Stimulated activated CD8-positive, alpha-beta memory T cell treated with anti-CD3 and anti-CD28 coated beads, Interleukin-7, amount 100 ng/mL, for 4 hours (primary cell): ENCODE measurements at places on chromosomes 7 and 10.

DNA sequence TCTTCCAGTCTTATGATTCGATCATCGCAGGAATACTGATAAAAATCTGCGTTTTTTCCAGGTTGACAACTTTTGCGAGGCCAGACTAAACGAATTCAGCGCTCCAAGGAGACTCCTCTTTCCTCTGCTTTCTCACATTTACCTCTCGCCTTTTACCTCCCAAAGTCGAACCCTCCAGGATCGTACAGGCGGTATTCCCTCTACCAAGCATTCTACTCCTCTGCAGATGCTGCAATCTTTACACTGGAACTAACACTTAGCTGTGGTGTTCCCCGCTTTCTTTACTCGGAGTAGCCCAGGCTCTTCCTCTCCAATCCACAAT is 449 bp downstream of the NUDT5 start:
- no peak for DNase-seq

DNA sequence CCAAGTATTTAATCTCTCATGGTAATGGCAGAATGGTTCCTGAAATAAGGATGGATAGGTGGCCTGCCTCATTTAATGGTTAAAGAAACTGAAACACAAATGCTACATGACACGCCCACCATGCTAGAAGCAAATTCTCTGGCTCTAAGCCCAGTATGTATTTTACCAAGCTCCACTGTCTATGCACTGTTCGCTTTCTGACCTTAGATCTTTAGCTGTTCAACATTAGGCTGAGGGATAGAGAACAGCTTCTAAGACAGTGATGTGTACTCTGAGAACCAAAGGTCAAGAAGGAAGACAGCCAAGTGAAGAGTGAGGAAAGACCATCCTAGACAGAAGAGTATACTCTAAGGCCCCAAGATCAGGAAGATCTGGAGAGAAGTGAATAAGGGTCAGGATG is 26.6 kb downstream of the FAM3C start:
- no peak for DNase-seq

DNA sequence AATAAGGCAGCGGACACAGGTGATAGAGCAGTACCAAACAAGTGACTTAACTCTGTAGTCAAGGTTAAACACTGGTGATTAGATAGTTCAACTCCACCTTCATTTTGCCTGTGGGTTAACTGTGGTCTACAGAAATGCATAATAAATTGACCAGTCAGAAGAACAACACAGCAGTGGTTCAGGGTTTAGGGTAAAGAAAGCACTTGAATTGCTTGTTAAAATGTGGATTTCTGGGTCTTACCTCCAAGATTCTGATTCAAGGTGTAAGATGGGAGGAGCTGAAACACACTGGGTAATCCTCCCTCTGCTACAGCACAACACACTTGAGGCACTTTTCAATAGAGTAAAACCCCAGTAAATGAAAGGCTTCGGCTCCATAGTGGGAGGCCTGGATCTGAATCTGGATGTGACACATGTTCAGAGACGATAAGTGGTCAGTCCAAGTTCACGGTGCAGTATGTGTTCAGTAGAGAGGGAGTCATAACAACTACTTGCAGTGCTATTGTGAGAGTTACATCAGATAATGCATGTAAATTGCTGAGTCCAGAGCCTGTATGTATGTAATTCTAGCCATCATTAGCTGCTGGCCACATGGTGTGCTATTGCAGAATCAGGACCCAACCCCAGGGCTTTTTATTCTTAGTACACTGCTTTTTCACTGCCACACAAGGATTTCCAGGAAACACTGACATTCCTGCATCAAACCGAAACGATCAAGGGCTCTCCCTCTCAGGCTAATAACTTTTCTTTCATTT is 141.7 kb downstream of the SORCS1 start:
- no peak for DNase-seq

GRCh38 chr7:135597181-135597925 is 39.6 kb downstream of the NUP205 start:
- no peak for DNase-seq

- no peak for DNase-seq
These were observed 27.0 kb upstream of the ZPBP start for GRCh38 chr7:50119815-50120637.

- DNase-seq, result no peak
These were observed 821.2 kb downstream of the CNTNAP2 start for GRCh38 chr7:146937836-146938235.

- no peak for DNase-seq
These were observed 10.3 kb downstream of the GRIFIN start for GRCh38 chr7:2465928-2466327.

GRCh38 chr7:131072505-131073091 is 255.1 kb upstream of the MKLN1 start:
- DNase-seq, result no peak

DNA sequence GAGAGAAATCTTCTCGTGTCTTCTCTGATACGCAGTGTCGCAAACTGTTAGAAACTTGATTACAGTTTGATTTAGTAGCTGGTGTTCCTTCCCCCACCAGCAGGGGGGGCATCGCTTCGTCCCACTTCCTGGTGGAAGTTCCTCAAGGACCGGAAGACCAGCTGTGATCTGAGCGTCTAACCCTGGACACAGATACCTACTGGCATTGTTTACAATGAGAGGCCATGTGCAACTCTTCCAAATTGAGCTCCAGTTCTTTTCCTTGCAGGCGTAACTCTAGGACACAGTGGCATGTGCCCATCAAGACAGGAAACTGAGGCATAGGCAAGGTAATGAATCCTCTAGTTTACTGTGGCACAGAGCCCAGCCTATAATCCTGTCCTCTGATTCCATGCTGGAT is 219.0 kb downstream of the CCDC3 start:
- DNase-seq, result peak; percentile 3

GRCh38 chr10:104080762-104081161 is 4.9 kb downstream of the COL17A1 start:
- no peak for DNase-seq

DNA sequence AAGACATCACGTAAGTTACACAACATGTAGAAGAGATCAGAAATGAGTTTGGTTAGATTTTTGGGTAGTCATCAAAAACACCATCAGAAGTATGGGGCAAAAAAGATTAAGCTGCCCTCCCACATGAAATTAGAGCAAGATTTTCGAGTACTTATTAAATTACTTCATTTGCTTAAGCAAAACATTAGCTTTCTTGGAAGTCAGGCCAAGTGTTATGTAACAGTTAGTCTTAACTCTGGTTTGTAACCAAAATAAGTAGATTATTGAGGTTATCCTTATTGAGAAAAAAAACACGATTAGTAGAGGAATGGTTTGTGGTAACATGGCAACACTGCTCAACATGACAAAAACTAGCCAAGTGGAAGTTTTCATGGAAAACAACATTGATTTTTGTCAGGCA is 37.9 kb downstream of the HBP1 start:
- no peak for DNase-seq

DNA sequence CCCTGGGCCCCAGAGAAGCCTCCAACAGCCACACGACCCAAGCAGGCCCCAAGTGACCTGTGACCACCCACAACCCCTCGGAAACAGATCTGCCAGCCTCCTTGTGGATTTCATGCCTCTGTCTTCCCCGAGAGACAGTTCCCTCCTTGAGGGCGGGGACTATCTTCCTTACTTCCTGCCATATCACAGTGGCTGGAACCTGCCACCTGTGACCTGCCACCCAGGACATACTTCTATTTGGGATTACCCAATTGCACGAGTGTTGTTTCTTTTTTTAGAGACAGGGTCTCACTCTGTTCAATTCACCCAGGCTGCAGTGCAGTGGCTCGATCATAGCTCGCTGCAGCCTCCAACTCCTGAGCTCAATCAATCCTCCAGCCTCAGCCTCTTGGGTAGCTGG is 25.9 kb downstream of the TNRC18 start:
- DNase-seq, result no peak

DNA sequence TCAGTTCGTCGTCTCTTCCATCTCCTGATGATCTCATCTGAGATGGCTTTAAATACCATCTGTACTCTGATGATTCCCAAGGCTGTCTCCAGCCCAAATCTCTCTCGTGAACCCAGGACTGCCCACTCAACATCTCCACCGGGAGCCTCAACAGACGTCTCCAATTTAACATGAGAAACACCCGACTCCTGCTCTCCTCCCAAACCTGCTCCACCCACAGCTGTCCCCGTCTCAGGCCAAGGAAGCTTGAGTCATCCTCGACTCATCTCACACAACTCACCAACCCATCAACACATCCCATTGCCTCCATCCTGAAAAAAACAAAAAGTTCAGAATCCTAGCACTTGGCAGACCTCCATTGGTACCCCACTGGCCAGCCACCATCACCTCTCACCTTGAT is 29.7 kb upstream of the CALN1 start:
- no peak for DNase-seq

DNA sequence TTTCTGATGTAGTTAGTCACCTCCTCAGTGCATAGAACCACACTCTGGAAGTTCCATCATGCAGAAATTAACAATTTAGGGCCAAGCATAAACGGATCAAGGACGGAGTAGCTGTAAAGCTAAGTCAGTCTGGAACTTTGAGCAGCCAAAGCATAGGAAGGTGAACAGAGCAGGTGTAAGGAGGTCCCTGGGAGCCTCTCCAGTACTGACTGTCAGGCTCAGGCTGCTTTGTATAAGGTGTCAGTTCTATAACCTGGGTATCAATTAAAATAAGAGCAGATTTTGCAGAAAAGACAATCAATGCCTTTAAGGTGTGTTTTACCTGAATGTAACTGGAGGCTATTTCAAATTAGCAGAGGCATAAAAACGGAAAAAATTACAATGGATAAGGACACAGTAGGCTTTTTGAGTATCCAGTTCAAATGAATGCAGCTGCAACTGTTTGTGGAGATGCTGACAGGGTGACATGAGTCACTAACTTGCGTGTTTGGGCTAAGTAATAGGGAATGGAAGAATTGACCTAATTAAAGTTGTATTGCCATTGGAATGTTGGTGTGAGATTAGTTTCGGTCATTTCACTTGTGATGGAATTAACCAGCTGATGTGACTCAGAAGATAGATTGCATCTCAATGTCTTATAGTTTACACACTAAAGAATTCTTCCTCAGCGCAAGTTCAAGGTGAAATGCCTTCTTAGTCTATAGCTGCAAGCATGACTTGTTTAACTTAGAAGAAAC is 417.9 kb upstream of the CNTNAP2 start:
- DNase-seq, result no peak

- no peak for DNase-seq
These were observed 74.5 kb downstream of the OAT start for GRCh38 chr10:124344266-124344590.

DNA sequence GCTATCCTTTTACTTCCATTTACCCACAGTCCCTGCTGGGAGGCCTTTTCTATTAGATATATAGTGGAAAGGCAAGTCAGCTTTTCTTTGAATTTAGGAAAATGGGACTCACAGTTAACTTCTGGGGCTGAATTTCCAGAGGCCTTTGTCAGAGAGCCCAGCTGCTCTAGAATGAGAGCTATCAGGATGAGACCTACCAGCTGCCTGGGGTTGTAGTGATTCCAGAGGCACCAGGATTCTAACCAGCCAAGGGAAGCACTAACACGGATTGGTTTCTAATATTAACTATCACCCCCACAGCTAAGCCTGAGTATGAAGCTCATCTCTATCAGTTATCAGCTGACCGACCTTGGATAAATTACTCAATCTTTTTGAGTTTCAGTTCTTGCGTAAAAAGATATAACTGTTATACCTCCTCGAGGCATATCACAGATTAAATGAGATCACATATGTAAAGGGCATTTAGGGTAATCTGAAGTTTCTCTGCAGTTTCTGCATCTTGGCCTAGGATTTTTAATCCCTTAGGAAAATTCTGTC is 56.6 kb upstream of the CALD1 start:
- DNase-seq, result no peak

- no peak for DNase-seq
These were observed 36.2 kb downstream of the CCDC6 start for GRCh38 chr10:59870152-59870551.

DNA sequence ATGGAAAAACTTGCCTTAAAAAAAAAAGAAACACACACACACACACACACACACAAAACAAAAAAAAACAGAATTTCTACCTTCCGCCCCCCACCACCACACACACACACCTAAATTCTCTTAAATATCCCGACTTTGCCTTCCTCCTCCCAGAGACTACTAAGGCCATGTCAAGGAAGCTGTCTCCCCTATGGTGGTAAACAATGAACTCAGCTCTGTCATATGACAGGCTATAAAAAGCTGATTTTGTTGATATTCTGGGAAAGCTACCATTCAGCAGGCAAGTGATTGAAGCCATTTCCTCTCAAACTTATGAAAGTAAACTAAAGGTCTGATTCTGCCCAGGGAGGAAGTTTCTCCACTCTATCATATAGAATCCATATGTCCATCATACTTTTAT is 471.0 kb downstream of the GFRA1 start:
- DNase-seq, result no peak

GRCh38 chr10:95770084-95770720 is 14.2 kb downstream of the ENTPD1 start:
- no peak for DNase-seq

GRCh38 chr10:18196806-18197550 is 56.8 kb downstream of the CACNB2 start:
- no peak for DNase-seq

- no peak for DNase-seq
These were observed 5.6 kb upstream of the SLF2 start for GRCh38 chr10:100907175-100907574.

- DNase-seq, result no peak
These were observed 41.3 kb upstream of the MTURN start for GRCh38 chr7:30093420-30093952.

GRCh38 chr7:25289518-25289917 is 61.2 kb upstream of the NPVF start:
- DNase-seq, result no peak

DNA sequence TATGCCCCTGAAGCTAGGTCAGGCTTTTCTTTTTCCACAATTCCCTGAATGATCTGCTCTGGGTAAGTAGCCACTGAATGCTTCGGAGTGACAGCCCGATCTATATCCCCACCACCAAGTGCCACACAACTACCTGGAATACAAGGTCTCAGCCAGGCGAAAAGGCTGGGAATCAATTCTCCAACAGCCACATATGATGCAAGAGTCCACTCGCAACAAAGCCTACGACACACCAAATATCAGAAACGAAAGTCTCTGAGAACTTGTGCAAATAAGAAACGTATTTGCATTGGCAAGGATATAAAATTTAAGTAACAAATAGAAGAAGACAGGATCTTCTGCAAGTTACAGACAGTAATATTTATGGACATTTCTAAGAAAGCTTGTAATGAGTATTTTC is 5.7 kb downstream of the HIPK2 start:
- no peak for DNase-seq

DNA sequence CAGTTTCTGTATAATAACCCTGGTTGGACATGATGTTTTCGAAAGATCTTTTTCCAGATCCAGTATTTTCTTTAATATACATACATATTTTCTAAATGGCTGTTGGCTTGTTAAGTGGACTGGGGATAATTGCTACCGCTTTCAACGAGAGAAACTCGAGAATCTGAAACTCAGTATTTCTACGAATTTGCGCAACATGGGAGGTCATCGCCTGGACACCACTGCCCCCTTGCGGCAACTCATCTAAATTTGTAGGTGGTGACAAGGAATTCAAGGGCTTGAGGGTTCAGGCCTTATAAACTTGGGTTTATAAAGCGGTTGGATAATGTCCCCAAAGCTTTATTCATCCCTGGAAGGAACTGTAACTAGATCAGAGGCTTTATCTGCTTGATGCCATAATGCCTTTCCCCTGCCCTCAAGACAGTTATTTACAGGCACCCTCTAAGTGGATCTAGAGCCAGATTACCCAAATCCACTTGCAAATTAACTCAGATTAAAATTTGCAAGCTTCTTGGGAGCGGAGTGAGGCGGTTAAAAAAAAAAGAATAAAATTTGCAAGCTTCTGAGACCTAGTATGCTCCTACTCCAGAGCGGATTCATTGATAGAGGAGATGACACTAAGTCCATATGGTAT is 21.3 kb upstream of the KCNK18 start:
- peak; percentile 52 for DNase-seq

GRCh38 chr7:9231630-9232121 is 798.3 kb downstream of the NXPH1 start:
- DNase-seq, result no peak
